ENCODE measurements at places on chromosomes 1 and 21.

DNA sequence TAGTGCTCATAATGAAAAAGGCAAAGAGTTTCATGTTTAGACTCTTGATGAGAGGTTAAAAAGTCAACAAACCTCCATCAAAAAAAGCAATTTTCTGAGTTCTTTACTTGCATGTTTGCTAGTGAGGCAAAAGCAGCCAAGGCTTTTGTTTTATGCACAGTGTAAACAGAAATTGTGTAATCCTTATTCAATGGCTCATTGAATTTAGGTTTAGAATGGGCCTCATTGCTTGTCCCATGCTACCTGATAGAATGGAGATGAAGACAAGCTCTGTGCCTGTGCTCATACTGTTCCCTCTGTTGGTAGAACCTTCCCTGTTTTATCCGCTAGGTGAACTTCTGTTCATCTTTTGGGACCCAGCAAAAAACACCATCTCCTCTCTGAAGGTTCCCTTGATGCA lies 10.0 kb upstream of the LRRC8D start:
- no peak for DNase-seq

GRCh38 chr1:234495231-234495990 lies 16.4 kb upstream of the TARBP1 start:
- no peak for DNase-seq

DNA sequence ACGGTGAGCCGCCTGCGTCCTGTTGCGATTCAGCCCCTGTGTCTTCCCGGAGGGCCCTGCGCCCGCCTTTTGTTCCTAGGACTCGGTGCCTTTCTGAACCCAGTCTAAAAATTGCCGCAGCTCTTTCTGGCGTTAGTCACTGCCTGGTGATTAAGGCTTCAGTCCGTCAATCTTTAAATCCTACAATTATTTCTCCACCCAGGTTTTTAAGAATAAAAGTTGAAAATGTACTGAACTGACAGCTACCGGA lies 16.2 kb upstream of the PDXK start:
- DNase-seq, result no peak

DNA sequence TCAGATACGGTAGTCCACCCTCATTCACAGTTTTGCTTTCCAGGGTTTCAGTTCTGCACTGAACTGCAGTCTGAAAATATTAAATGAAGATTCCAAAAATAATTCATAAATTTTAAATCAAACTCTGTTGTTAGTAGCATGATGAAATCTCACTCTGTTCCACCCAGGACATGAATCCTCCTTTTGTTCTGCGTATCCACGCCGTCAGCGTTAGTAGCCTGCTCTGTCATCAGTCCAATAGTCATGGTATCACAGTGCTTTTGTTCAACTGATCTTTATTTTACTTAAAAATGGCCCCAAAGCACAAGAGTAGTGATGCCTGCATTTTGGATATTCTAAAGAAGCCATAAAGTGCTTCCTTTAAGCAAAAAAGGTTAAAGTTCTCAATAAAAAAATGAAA lies 23.9 kb downstream of the CHD1L start:
- no peak for DNase-seq

- DNase-seq, result no peak
These were observed 32.6 kb upstream of the SELENON start for GRCh38 chr1:25767437-25767770.

DNA sequence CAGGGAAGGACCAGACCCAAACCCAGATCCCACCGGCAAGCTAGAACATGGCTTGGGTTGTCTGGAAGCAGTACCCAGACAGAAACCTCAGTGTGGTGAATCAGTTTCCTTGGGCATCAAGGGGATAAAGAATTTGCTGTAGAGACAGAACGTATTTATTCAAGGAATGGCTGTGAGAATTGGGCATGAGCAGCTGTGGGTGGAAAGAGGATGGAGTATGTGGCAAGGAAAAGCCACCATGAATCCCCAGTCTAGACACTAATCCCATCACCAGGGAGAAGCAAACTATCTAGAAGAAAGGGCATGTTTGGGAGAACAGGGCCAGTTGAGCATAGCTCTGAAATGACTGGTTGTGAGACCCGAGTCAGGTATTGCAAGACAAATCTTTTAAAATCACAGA lies 109.2 kb downstream of the TOMM20 start:
- DNase-seq, result no peak
